ENCODE measurements at places on chromosomes 5 and 9.

DNA sequence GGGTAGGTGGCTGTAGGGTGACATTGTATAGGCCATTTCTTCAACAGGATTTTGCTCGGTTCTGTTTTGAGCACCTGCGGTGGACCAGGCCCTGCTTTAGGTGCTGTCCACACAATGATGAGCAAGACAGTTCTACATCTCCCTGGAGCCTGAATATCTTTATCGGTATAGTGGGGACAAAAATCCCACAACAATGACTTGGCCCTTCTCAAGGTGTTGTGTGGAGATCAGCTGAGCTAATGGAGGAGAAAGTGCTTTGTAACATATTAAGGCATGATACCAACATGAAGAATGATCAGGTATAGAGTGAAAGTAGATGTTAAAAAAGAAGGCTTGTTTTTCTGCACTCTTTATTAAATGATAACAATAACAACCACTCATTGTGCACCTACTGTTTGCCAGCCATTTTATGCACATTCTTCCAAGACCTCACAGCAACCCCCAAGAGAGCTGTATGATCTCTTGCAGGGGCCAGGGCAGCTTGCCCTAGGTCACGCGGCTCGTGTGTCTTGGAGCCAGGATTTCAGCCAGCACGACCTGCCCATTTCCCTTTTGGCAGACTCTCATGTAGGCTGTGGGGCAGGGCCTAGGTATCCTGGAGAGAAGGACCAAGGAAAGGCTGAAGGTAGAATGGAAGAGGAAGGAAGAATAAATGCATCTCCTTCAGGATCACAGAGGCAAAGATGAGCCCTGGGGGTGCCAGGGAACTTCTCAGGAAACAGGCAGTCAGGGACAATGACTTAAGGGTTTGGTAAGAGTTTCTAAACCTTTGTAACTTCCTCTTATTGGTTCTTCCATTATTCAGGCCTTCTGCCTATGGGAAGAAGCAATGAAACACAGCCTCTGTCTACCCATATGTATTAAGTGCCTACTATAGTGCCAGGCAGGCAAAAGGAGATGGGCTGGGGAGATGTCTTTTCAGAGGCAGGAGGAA lies 50.0 kb upstream of the PPARGC1B start:
- DNase-seq, result no peak

DNA sequence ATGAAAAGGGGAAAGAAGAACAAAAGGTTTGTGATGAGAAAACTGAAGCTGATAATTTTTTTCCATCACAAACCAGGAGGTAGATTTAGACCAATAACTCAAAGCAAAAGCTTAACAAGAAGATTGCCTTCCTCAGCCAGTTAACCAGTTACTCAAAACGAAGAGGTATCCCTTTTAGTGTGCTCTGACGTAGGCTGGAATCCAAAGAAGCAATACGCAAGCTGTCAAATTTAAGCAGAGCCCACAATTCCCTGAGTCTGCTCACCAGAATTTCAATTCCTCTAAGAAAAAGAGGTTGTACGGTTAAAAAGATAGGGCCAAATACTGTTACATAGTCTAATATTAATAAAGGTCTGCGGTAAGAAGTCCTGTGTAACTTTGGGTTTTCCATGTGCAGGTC lies 61.8 kb downstream of the BRINP1 start:
- no peak for DNase-seq

DNA sequence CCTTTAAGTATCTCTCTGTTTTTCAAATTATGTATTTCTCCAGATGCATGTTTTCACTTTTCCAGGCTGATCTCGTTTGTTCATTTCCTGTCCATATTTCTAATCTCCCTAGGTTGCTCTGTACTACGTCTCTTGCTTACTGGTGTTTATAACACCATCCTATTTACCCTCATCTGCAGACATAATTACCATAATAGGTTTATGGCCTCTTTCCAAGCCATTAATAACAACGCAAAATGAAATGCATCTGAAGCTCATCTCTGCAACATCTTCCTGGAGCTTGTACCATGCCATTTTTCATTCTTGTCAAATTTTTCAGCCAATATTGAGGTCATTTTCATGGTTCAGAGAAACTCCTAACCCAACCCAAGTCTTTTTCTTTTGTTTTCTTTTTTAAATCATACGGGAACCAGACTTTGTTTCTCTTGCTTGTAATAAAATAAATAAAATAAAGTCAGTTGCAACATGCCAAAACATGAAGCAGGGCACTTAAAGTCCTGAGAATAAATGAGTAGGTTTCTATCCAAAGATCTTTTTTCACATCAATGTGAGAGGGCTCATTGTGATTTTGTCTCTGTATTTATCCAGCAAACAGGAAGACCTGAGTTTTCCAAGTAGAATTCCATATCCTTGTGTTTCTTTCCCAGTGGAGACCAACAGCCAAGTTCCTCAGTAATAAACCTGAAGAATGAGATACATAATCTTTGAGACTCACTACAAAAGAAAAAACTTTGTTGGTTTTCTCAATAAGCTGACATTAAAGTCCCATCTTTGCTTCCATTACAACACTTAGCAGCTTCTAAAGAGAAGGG lies 37.0 kb downstream of the DPYSL3 start:
- DNase-seq, result peak; percentile 35

DNA sequence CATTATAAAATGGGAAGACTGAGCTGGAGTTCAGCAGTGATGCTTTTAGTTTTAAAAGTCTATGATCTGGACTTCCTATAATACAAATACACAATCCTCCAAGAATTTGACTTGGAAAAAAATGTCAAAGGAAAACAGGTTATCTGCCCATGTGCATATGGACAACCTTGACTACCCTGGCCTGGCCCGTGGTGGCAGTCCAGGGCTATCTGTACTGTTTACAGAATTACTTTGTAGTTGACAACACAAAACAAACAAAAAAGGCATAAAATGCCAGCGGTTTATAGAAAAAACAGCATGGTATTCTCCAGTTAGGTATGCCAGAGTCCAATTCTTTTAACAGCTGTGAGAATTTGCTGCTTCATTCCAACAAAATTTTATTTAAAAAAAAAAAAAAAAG lies 17.3 kb downstream of the MOCS2 start:
- no peak for DNase-seq

- no peak for DNase-seq
These were observed 94.4 kb downstream of the IZUMO3 start for GRCh38 chr9:24451346-24451745.

- no peak for DNase-seq
These were observed 23.0 kb downstream of the UBE2D2 start for GRCh38 chr5:139584137-139584536.
